Urinary bladder (tissue), 4 donors: ENCODE measurements at places on chromosomes 2 and 18. TPM values are rescaled to one million over a fixed set of nuclear protein-coding genes. Genes with fewer than 3 reads are reported as not detected.

SLC39A10 gene
- polyA plus RNA-seq: 8.0 TPM

- DNase-seq: no peak
Observed at GRCh38 chr2:222756362-222756831, 84.9 kb downstream of the MOGAT1 start.

DNA sequence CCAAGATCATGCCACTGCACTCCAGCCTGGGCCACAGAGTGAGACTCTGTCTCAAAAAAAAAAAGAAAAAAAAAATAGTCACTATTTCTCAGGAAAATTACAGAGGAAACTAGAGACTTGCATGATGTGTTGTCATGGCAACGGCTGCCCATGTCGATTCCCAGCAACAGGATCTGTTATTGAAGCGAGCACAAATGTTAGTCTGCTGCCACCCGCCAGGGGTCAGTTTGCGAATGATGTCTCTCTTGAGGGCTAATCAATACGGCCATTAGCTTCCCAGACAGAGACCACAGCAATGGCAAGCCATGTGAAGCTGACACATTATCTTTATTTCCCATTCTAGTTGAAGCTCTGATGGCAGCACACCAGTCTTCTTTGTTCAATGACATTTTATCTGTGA, 32.4 kb upstream of the ACYP2 start:
- DNase-seq: no peak

DNA sequence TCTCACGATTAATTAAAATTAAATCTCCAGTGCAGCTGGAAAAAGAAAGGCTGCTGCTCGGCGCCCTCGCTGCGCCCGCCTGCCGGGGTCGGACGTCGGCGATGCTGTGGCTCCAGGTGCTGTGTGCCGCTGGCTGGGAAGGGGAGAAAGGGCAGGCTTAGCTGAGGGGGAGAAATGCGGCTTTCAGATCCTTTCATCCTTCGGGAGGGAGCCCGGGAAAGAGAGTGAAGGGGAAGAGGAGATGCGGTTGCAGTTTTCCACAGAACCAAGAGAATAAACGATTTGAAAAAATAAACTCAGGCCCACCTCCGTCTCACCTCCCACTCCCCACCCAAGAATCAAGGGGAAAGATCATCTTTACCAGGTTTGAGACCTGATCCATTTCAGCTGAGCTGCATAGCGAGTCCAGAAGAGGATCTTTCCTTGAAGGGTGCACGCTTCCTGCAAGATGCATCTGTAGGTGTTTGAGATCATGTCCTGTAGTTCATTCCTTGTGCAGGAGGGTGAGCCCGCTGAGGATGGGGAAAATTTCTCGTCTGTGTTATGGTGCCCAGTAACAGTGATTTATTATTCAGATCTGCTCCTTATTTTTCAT, 495 bp downstream of the TMEM169 start:
- DNase-seq: no peak
